AG09319 (cell line): ENCODE measurements at places on chromosomes 3 and 15.

GRCh38 chr15:99716540-99717095, 16.6 kb downstream of the LYSMD4 start:
- no peak for DNase-seq

DNA sequence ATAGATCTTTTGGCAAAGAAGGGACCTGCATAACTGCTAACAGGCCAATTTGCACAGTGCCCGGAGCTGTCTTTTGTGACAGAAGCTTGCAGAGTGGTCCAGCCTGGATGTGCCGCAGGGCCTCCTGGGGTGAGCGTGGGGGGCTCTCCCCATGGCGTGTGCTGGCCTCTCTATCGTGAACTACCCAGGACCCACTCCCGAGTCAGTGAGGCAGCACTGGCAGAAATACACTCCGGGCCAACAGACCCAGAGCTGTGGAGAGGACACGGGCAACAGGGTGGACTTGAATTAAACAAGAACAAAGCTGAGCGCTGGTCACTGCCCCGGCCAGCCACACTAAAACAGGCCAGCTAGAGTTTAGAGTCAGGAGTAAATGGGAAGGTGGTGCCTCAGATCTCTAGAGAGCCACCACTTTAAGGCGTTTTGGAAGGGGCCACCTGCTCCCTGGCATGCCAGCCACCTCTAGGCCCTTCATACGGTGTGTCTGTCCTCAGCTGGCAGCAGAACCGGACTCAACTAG, 152.1 kb downstream of the KLF13 start:
- no peak for DNase-seq

- DNase-seq = no peak
Observed at GRCh38 chr3:45145223-45145622, 955 bp downstream of the CDCP1 start.

DNA sequence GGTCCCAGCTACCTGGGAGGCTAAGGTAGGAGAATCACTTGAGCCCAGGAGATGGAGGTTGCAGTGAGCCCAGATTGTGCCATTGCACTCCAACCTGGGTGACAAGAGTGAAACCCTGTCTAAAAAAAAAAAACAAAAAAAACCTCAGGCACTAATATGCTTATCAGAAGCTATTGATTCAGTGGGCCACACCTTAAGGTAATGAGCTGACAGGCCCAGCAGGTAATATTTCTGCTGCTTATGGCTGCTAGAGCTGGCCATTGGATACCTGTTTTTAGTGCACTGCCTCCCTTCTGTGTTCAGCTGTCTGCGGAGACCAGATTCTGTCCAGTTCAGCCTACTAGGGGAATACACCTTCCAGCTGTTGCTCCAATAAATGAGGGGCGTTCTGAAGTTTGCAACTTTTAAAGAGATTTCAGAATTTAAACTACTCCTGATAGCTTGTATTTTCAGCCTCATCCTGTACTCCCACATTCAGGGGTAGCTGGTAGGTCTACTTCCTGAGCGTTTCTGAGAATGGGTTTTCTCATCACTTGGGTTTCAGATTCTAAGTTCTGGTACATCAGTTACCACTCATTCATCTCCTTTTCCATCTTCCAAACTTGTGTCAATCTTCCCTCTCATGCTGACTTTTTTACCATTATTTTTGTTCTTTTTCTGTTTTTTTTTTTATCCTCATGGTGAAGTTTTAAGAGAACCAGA, 69.0 kb downstream of the ATP11B start:
- DNase-seq = no peak

DNA sequence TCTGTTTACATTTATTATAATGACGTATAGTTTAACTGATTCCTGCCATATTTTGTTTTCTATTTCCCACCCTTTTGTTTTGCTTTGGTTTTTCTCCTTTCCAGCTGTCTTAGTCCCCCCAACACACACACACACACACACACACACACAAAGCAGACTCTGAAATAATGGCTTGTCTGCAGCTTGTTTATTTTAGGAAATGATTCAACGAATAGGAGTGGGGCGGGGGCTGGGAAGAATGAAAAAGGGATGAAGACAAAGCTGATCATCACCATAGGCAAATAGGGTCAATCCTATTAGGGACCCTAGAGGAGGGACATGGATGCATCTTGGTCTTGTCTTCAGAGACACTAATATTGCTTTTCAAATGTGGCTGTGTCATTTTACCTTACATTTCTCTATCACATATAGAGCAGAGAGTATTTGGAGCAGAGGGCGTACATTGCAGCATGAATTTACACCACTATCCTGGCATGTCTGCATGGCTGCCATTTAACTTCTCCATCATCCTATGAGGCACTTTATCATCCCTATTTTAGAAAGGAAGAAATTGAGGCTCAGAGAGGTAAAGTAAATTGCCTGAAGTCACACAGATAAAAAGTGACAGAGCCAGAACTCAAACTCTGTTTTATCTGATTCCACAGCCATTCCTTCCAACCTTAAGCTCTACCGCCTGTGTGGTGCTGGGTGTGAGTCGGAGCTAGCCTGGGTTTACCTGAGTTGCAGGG, 147.2 kb upstream of the TPM1 start:
- no peak for DNase-seq

DNA sequence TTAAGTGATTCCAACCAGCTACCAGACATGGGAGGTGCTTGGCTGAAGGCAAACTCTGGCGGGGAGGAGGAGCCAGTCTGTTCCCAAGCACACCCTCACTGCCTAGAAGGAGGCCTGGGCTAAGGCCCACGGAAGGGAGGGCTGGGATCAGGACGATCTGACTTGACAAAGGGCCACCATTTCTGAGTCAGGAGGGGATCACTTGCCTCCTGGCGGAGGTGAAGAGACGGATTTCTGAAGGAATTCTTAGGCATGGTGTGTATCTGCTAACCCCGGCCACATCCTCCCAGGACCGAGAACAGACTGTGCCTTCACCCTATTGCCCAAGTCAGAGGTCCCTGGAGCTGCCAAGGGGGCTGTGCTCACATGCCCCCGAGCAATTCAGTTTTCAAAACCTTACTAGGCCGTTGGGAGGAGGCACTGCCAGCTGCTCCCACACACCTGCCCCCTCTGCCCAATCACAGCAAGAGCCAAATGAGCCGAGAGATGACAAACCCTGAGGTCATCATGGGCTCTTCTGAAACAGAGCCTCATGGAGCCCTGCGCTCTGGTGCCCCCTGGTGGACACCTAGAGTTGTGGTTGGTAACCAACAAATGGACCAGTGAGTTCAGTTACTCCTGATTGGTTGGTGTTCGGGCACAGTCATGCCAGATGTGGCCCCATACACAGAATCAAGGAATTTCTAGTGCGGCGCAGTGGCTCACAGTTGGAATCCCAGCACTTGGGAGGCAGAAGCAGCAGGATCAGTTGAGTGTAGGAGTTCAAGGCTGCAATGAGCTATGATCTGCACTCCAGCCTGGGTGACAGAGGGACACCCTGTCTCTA, 6.5 kb upstream of the TNK2 start:
- DNase-seq = peak; percentile 90

DNA sequence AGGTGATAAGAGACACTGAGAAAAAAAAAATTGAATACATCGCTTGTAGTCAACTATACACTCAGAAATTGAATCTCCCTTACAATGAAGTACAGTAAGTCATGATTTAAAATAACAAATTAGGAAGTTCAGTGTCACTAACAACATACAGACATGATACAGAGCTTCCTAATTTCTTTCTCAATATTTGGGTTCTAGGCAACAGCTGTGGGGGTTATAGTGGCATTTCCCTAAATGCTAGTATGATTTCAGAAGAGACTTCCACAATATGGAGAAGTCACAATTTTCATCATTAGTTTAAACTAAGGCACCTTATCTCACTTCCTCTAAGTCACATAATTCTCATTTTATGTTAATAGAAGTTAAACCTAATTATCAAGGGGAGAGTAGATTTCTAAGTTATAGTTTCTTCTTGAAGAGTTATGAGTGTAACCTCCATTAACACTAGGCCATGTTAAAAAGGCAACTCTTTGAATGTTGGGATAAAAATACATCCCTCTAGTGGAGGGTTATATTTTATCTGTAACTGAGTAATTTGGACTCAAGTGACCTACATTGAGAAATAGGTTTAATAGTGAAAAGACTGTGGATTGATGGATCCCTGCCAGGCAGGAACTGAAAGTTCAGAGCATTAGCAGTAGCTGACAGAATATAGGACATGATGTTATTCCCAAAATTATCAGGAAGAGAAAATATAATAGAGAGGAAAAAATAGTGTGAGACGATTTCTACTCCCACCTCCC, 286.0 kb upstream of the SUCLG2 start:
- DNase-seq = no peak

- DNase-seq = no peak
Observed at GRCh38 chr3:169505577-169506230, 157.8 kb downstream of the MECOM start.

GRCh38 chr15:27061739-27062138, 90.8 kb downstream of the GABRG3 start:
- DNase-seq = no peak

DNA sequence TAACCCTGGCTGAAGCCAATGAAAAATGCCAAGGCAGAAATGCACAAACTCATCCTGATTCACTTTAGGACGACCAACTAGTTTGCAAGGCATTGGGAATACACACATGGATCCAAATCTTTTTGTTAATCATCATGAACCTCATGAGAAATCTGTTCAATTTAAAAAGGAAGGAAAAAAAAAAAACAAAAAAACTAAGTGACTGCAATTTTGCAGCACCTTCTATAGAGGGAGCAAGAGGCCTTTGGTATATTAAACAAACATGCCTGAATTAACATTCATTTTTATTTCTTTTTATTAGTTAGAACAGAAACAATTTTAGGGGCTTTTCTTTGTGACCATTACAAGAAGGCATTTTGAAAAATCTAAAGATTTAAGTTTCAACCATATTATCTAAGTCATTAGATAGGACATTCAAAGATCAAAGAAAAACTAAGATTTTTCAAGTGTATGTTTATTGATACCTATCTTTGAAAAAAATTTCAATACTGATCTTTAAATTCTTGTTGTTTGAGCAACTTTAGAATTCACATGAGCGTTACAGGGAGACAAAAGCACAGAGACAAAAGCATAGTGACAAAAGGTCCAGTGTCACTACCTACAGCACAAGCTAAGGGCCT, 182.4 kb downstream of the CBLB start:
- no peak for DNase-seq

- DNase-seq = peak; percentile 49
Observed at GRCh38 chr3:184757022-184757651, 45.3 kb upstream of the MAGEF1 start.

DNA sequence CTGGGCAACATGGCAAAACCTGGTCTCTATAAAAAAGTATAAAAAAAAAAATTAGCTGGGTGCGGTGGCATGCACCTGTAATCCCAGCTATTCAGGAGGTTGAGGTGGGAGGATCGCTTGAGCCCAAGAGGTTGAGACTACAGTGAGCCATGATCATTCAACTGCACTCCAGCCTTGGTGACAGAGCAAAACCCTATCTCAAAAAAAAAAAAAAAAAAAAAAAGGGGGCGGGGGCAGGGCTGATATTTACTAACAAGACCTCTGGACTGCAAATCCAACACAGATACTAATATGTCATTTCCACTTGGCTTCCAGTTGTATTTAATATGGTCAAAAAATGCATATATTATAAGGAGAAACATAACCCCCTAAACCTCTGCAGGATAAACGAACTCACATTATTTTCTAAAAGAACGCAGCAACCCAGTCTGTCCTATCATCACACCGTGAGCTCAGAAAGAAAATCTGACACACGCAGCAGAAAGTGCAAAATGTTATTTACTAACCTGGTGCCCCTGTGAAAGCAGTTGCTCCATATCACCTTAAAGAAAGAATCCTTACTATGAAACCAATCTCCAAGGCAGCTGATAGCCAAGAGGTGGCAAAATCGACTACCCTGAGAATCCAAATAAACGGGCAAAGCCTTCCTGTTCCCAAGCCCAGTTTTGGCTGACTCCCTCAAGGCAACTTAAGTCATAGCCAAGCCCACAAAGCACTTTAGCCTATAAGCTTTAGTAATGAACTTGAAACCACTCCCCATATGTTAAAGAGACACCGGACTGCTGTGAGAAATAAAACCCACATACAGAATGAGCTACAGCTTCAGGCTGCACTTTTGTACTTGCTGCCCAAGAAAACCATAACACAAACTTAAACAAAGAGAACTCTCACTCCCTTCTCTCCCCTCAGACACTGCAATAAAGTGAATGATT, 39.3 kb downstream of the PLD1 start:
- DNase-seq = peak; percentile 60

DNA sequence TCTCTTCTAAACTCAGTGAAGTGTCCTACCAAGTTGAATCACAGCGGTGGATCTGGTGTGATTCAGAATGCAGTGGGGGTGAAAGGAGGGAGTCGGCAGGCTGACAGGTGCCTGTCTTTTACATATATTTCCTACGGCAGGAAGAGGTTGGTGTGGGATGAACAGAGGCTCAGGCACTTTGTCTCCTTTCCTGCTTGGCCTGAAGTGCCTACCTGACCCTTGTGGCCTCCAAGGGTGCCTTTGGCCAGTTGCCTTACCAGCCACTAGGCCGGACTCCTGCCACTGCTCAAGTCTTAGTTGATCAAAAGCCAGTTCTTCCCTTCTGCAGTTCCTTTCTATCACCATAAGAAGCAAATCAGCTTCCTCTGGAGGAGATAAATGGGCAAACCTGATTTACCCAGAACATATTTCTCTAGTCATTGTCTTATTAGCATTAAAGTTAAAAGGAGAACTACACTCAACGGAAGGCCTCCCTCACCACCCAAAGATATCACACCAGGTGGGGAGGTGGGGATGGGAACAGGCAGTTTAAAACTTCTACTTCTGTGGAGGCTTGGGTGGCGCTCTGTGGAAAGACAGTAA, 52.1 kb downstream of the CRTC3 start:
- no peak for DNase-seq

DNA sequence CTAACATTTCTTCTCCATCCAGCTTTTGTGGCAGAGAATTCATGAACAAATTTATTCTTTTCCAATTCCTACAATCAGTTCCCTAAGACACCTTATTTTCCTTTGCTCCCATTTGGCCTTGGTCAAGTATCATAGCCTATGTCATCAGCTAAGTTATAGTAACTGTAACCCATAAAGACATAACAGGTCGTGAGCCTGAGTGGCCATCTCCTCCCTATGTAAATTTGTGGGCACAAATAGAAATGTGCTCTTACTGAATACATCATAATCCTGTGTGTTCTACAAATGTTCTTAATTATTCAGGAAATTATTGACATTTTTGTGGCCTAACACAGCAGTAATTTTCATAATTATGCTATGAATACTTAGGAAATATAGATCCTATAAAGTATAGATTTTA, 108.9 kb upstream of the ZNF717 start:
- no peak for DNase-seq

DNA sequence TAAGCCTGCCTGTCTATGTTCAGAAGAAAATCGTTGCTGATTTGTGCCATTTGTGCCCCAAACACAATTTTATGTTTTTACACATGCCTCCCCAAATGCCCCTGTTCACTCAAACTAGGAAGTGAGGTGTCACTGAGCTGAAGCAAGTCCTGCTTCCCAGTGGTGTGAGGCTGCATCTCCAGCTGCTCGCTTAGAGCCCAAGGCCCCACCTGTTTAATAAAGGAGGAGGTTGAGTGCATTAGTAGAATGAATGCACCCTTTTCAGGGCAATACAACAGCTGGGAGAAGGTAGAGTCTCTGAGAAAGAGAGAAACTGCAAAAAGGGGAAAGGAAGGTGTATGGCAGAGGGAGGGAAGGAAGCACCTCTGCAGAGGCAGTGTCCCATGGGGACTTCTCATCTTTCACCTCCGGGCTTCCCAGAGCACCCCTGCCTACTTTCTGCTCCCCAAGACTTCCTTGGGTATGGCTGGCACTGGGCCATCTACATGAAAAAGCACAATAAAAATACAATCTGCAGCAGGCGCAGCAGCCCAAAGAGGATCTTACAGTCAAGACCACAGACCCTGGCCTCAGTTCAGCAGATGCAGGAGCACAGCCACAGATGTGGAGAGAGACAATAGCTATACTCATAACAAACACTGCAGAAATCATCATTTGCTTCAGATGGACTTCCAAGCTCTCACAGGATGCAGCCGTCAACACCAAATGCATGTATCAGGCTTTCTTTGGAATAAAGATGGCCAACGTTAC, 165.9 kb downstream of the POLR2M start:
- no peak for DNase-seq
